ENCODE measurements at places on chromosomes 3 and 15.

DNA sequence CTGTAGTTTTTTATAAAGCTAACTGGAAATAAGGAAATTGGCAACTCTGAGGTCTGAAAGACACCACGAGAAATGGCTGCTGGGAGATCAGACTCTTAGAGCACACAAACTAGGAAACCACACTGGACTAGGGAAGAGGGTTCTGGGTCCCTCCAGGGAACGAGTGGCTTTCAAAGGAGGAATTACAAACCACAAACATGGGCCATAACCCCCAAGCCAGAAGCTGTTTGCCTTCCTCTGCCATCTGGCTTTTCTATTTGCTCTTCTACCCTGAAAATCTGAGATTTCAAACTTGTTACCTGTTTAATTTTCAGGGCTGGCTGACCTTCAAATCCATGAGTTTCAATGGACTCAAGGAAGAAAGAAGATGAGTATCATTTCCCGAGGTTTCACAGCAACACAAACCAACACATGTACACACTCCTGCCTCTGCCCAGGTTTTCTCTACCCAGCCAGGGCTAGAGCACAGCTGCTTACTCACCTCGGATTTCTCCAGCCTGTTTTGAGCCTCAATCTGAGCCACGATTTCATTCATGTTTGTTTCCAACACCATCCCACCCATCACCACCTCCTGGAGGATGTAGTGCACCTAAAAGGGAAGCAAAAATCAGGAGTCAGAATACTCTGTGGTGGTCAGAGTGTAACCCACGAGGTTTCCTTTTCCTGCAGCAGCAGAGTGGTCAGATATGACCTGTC, 22.6 kb upstream of the ANPEP start:
- no peak for DNase-seq

DNA sequence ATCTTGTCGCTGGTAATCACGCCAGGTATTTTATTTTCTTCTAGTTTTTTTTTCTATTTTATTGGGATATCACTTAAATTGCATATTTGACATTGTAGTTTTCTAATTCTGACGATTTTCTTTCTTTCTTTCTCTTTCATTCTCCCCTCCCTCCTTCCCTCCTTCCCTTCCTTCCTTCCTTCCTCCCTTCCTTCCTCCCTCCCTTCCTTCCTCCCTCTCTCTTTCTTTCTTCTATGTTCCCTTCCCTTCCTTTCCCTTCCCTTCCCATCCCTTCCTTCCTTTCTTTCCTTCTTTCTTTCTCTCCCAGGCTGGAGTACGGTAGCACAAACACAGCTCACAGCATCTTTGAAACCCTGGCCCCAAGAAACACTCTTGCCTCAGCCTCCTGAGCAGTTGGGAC, 100.6 kb upstream of the BCL6 start:
- DNase-seq = no peak

DNA sequence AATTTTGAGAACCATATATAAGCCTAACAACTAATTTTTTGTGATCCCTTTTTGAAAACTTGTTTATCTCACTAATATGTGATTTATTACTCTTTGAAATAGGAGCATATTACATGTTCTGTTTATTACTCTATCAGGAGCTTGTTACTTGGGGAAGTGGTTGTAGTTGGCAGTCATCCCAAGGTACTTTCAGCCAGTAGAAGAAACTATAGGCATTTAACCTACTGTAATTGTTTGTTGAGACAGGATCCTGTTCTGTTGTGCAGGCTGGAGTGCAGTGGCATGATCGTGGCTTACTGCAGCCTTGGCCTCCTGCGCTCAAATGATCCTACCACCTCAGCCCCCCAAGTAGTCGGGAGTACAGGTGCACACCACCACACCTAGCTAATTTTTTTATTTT, 195.6 kb downstream of the TCF12 start:
- no peak for DNase-seq

GRCh38 chr3:122081543-122082247, 26.5 kb downstream of the CD86 start:
- DNase-seq = no peak

- DNase-seq = no peak
Measured at GRCh38 chr3:31668242-31668641, 135.5 kb downstream of the STT3B start.

- DNase-seq = no peak
Measured at GRCh38 chr3:45778761-45779201, 17.6 kb downstream of the SLC6A20 start.

DNA sequence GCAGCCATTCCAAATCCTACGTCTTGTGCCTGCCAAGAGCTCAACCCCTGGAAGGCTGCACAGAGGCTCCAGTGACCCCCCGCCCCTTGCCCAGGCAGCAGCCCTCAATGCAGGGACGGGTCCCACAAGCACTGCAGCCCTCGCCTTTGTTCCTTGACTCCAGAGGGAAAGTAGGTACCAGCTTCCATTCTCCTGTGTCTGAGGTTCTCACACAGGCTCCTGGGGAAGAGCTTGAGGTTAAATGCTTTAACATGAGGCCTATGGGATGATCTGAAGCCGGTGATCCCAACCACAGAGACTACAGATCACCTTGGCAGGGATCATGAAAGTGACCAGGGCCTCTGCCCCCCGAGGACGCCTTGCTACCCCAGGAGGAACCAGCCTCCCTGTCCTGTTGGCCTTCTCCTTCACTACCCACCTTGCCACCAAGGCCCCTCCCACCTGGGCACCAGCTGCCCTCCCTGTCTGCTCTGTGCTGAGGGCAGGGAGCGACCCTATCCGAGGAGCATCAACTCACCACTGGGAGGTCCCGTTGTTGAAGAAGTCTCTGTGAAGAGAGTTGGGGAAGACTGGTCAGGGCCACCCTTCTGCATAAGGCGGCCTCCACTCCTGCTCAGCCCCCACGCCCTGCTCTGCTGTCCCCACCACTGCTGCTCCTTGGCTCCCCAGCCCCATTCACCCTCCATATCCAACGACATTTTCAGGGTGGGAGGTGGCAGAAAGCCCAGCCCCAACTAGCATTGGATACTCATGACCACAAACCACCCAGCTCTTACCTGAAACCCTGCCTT, 95.3 kb downstream of the SEC22A start:
- no peak for DNase-seq

DNA sequence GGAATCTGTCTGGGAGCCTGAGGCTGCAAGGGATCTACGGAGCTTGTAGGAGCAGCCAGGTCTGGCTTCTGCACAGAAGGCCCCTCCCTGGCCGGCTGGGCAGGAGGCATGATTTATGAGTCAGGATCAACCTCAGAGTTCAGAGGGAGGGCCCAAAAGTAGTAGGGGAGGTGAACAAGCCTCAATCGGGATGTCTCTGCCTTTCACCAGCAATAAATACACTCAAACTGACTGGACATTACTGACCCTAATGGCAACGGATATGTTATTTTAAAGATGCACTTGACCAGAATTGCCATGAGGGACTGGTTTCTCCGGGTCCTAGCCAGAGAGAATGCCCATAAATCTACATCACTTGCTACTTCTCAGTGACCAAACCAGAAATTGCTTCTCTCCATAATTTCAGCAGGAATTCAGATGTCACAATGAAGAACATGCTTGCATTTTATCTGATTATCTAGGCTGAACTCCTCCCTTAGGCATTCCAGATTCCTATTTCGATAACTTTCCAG, 109.6 kb upstream of the LMOD3 start:
- no peak for DNase-seq

- no peak for DNase-seq
Measured at GRCh38 chr3:54026543-54026942, 95.8 kb upstream of the CACNA2D3 start.

- DNase-seq = no peak
Measured at GRCh38 chr3:150739200-150739863, 23.6 kb downstream of the SIAH2 start.

GRCh38 chr3:197807969-197808587, 17.0 kb downstream of the LRCH3 start:
- no peak for DNase-seq

DNA sequence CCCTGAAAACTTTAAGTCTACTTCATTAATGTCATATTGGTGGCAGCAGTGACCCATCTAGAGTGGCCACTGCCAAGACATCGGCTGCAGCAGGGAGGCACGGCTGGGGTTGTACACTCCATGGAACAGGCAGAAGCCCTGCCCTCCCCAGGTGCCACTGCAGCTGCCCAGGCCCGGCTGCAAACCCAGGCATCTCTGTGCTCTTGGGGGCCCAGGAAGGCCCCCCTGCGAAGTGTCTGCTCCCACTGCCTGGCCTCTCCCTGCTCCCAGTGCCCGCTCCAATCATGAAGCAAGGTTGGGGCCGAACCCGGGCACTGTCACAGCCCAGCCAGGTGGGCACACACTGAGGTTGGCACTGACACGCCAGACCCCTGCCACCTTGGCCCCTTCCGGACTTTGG, 12.1 kb upstream of the RPL14 start:
- no peak for DNase-seq

DNA sequence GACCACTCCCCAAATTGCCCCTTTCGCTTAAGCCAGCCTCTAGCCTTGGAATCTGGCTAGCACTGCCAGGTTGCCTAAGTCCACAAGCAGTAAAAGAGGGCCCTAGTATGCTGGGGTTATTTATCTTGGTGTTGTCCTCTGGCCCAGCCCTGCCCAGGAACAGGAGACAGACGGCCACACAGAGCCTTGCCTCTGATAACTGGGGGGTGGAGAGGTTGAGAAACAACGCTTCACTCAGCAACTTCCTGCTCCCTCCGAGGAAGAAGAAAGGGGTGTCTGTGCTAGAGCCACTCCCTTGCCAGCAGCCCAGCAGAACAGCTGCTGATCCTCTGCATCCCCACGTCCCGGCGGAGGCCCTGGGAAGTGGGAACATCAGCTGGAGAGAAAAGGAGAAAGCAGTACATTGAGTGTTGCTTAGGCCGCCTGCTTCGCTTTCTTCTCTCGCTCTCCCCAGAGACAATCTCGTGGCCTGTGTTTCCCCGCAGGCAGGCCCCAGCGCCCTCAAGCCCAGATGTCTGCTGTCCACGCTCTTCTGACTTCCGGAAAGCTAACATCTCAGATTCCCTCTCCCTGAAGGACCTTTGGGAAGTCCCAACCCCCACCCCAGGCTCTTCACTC, 22.6 kb upstream of the C3orf70 start:
- no peak for DNase-seq

DNA sequence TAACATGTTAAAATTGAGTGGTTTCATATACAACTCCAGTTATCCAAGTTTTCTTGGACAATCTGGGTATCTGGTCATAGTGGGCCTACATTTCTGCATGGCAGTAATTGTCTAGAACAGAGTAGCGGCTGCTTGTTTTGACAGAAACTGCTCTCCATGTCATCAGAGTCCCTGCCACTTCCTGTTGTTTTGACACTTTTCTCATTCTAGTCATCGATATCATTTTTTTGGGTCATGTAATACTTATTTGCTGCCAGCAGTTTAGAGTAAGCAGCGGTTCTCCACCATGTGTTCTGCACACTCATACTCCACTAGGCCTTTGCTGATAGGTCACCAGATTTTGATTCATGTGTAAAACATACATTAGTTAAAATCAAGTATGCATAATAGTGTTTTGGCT, 81.5 kb downstream of the SLC25A26 start:
- no peak for DNase-seq

GRCh38 chr15:87731630-87732029, 524.9 kb downstream of the NTRK3 start:
- DNase-seq = no peak

DNA sequence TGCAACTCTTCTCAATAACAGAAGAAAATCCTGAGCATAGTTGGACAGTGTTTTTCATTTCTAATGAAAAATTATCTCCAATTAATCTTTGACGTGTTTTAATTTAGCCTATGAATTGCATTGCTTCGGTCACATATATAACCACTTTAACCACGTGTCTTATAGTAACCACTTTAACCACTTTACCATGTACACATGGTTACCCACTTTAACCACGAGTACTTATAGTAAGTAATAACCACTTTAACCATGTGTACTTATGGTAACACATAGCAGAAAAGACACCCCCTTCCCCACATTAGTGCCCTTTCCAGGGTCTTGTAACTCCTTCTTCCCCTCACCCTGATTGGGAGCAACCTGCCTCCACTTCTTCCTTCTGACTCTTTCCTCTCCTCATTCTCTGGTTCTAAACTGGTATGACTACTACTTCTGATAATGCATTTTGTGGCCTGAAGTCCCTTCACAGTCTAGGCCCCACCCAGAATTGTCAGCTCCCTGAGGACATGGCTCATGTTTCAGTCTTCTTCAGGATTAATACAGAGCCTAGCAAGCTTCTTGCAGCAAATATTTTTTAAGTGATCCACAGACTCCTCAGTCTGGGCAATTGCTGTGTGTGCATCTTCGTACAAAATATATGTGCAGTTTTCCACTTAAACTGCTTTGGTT, 25.0 kb downstream of the SLC7A14 start:
- no peak for DNase-seq

- DNase-seq = no peak
Measured at GRCh38 chr3:71563827-71564226, 19.7 kb downstream of the FOXP1 start.

- no peak for DNase-seq
Measured at GRCh38 chr15:96330064-96330449, 443 bp upstream of the NR2F2 start.

- no peak for DNase-seq
Measured at GRCh38 chr3:73874606-73875369, 250.0 kb upstream of the PDZRN3 start.

GRCh38 chr3:139491027-139491700, 14.8 kb upstream of the RBP2 start:
- no peak for DNase-seq

DNA sequence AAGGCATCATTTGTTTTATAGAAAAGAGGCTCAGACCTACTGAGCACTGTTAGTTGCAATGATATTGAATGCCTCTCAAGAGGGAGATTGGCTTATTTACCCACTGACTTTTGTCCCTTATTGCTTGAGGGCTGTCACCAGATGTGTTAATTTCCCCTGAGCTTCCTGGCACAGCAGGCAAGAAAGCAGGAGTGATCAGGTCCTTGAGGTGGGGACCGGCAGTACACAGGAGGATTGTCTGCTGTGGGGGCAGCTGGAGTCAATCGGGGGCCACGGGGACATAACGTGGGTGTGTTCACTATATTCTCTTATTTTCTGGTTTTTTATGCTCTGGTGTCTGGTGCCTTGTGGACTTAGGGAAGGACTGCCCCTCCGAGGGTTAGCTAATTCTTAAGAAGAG, 44.6 kb downstream of the GASK1A start:
- no peak for DNase-seq

GRCh38 chr3:5974630-5975322, 787.3 kb downstream of the EDEM1 start:
- DNase-seq = no peak

- no peak for DNase-seq
Measured at GRCh38 chr15:36753173-36753572, 173.7 kb downstream of the CDIN1 start.

GRCh38 chr3:48625600-48625999, 4.0 kb upstream of the TMEM89 start:
- DNase-seq = no peak

DNA sequence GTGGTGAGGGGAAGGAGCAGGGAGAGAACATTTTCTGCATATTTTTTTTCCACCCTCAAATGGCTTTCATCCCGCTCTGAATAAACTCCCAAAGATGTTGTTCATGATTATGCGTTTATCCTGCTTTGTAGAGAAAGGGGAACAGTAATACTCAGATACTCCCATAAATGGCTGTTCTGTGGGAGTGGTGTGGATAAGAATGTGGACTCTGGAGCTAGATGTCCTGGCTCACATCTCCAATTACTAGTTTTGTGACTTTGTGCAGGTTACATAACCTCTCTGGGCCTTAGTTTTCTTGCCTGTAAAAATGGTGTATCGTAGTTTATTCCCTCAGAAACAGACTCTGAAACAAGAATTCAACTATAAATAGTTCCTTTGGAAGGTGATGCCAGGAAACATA, 395.4 kb upstream of the SUCLG2 start:
- DNase-seq = no peak

- no peak for DNase-seq
Measured at GRCh38 chr3:183949690-183950089, 65.0 kb upstream of the PARL start.

Data from cortex of kidney (tissue), 1 donor.